ENCODE measurements at places on chromosomes 1 and 21.

DNA sequence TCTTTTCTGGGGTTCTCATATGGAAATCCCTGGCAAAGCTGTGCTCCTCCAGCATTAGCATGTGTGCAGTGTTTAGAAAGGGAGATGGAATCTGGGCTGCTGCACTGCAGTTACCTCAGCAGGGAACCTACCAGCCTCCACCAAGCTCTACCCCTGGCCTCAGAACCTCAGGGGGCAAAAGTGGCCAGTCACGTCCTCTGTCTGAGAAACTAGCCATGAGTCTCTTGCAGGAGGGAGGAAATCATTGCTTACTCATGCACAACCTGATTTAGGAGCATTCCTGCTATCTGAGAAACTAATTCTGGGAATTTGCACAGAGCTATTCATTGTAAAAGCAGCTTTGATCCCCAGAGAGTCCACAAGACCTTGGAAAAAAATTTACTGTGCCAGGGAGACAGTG, 80.6 kb upstream of the IPO9 start:
- no peak for DNase-seq

DNA sequence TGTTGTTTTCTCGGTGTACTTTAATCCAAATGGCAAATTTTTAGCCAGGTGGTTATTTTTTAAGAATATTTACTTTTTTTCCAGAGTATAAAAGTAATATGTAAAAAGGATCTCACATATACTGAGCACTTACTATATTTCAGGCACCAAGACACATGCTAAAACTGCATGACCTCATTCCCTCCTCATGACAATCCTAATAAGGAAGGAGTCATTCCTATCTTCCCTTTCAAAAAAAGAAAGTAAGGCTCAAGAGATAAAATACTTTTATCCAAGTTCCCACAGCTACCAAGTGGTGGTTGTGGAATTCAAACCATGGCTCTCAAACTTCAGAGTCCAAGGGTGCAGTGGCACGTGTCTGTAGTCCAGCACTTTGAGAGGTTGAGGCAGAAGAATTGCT, 19.4 kb downstream of the ATP2B4 start:
- no peak for DNase-seq

DNA sequence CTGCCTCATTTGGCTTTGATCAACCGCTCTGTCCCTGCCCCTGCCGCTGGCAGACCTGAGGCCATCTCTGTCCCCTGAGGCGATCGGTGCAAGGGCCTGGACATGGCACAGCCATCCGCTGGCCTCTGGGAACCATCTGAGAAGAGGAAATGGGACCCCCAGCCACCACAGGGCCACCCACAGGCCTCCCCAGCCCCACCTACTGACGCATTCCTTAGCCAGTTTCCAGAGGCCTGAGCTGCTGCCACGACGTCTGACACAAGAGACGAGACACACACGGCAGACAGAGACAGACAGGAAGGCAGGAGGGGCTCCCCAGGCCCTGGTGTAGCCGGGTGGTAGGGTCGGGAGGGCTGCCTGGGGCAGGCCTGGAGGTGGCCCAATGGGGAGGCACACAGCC, 37.3 kb upstream of the EDN2 start:
- DNase-seq, result no peak

GRCh38 chr1:232335261-232335660, 294.7 kb downstream of the SIPA1L2 start:
- DNase-seq, result no peak

DNA sequence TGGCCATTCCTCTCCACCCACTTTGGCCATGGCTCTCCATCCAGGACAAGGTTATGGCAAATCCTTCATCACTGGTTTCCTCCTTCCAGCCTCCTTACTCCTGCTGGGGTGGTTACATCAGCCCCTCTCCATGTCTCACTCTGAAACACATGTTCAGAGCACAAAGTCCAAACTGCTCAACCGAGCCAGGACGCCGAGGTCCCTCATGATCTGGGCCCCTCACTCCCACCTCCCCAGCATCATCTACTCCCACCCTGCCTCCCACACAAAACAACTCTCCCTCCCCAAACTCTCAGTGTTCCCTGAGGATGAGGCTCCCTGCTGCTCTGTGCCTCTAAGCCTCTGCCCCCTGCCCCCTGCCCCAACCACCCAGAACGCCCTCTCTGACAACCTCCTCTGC, 33.3 kb upstream of the ZBTB40 start:
- no peak for DNase-seq

DNA sequence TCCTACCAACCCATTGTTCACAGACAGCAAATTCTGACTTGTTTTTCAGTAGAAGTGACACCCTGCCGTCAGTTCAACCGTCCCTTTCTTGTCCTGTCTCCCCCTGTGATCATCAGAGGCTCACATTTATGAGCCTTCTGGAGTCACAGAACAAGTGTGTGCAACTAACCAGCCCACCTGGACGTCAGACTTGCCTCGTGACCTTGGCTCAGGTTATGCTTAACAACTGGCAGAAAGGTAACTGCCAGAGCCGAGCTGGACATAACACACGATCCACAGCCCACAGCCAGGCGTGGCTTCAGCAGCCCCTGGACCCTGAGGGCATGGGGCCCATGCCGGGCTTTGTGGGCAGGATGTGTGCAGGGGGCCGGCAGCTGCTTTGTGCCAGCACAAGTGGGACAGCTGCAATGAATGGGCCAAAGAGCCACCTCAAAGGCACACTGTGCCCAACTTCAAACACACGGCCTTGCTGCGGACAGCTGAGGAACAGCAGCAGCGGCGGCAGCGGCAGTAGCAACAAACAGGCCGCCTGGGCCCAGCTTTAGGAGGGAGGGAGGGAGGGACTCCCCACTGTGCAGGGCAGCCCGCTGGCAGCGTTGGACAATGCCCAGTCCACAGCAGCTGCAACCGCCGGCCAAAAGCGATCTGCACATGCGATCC, 103.9 kb downstream of the ZBTB18 start:
- no peak for DNase-seq

DNA sequence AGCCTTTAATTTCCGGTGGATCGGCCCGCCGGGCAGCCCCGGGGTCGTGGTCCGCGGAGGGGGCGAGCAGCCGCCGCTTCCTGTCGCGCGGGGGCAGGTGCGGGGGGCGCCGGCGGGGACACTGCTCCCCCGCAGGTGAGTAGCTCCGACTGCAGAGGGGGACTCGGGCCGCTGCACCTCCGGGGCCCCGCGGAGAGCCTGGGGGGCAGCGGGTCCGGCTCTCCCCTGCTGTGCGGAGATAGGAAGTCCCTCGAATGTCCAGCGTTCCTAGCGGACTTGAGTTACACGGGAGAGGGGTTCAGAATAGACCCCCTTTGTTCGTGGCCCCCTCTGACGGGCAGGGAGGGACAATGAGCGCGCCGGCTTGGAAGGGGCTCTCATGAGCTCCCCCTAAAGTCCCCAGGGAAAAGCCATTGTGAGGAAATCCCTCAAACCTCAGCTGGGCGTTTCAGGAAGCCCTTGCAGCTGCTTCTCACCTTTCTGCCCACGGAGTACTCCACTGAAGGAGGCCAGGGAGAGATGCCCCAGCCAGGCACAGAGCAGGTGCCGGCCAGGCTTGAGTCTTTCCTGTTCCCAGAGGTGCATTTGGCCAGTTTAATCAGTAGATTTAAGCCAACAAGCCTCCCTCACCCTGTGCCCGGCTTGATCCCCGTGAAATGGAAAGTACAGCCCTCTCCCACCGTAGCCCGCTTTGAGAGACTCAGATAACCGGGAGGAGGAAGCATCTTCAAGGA, 925 bp downstream of the PDE9A start:
- no peak for DNase-seq

GRCh38 chr1:237042526-237042891, 525 bp downstream of the RYR2 start:
- no peak for DNase-seq

GRCh38 chr1:92483610-92484471, 2.9 kb downstream of the GFI1 start:
- no peak for DNase-seq

- no peak for DNase-seq
Observed at GRCh38 chr1:45018599-45019230, 6.7 kb downstream of the UROD start.

DNA sequence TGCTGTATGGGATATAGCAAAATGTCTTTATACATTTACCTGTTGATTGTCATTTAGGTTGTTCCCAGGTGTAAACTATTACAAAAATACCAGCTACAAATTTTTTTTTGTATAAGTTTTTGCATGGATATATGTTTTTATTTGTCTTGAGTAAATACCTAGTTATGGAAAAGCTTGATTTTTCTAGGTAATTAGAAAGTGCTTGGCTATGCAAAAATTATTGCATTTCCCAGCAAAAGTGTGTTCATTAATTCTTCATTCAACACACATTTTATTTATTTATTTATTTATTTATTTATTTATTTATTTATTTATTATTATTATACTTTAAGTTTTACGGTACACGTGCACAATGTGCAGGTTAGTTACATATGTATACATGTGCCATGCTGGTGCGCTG, 22.1 kb downstream of the PDE4B start:
- no peak for DNase-seq

GRCh38 chr1:150807249-150808023, 624 bp downstream of the CTSK start:
- DNase-seq, result no peak

DNA sequence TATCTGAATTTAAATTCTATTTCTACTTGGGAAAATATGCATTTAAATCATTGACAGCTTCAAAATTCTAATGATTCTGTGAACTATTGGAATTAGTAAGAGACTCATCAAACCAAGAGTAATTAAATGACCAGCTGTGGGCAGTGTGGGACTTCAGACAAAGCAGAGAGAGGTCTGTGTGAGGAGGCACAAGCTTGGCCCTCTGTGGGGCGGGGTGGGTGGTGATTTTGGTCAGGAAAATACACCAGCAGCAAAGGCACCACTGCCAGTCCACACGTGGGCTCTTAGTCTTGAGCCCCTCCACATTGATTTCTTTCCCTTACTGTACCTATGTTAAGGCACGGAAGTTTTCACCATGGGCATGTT, 39.2 kb upstream of the RAB4A start:
- no peak for DNase-seq

DNA sequence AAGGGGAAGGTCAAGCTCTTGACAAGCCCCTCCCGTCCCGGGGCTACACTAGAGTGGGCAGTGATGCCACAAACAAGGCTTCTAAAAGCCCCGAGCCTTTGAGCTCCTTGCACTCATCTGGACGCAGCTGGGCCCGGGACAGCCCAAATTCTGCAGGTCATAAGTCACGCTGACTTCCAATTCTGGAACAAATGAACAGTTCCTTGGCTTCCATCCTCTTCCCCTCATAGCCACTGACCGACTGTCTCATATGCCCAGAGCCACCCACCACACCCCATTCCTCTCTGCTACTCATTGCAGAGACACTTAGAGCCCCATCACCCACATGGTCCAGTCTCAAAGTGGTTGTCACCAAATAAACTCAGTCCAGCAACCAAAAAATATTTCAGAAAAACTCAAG, 32.8 kb upstream of the PRELP start:
- no peak for DNase-seq

- no peak for DNase-seq
Observed at GRCh38 chr1:207306603-207307002, 14.9 kb upstream of the CD55 start.

- DNase-seq, result no peak
Observed at GRCh38 chr1:113369040-113369439, 21.3 kb upstream of the MAGI3 start.

GRCh38 chr1:82946096-82946605, 1052.8 kb downstream of the TTLL7 start:
- DNase-seq, result no peak

- DNase-seq, result no peak
Observed at GRCh38 chr1:2314803-2315673, 76.3 kb downstream of the MORN1 start.

DNA sequence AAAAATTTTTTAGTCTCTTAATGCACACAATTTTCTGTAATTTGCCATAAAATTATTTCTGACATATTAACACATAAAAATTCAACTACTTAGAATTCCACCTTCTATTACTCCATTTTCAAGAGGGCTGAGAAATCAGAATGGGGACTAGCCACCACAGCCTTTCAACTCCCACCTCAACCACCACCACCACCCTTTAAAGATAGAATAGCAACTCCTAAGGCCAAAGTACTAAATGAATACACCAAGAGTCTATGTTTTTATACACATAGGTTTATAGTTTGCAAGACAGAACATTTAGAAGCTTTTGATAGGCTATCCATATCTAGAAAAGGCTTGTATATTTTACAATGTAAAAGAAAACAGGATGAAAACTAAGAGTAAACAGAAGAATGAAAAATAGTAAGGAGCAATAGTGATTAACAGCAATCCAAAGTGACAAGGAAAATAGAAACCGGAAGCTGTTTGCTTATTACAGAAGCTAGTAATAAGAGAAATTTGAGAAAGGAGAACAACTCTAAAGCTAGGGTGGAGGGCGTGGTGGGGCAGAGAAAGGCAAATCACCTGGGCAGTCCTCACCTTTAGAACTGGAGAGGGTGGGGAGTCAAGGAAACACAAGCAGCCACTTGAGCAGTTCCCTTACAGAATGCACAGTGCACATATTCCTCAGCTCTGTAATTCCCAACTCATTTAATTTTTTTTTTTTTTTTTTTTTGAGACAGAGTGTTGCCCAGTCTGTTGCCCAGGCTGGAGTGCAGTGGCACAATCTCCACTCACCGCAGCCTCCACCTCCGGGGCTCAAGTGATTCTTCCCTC, 27.7 kb downstream of the EPS15 start:
- no peak for DNase-seq

GRCh38 chr1:231665101-231665500, 38.5 kb downstream of the DISC1 start:
- no peak for DNase-seq

- no peak for DNase-seq
Observed at GRCh38 chr21:36321325-36322082, 1.5 kb downstream of the MORC3 start.

DNA sequence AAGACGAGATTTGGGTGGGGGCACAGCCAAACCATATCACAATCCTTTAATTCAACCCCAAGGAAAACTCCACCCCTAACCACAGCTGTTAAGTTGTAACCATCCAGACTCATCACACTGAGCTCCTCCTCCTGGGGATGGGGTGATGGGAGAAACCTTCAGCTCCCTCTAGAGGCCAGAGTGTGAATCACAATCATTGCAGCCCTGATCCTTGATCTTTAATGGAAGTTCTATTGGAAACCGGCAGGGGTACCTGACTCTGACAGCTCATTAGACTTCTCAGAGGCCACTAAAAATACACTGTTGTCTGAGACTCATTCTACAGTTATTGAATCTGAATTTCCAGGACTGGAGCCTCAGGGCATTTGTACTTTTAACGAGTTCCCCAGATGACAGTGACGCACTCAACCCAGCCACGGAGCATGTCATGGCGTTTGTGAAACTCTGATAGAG, 127.2 kb downstream of the IGSF21 start:
- DNase-seq, result no peak

DNA sequence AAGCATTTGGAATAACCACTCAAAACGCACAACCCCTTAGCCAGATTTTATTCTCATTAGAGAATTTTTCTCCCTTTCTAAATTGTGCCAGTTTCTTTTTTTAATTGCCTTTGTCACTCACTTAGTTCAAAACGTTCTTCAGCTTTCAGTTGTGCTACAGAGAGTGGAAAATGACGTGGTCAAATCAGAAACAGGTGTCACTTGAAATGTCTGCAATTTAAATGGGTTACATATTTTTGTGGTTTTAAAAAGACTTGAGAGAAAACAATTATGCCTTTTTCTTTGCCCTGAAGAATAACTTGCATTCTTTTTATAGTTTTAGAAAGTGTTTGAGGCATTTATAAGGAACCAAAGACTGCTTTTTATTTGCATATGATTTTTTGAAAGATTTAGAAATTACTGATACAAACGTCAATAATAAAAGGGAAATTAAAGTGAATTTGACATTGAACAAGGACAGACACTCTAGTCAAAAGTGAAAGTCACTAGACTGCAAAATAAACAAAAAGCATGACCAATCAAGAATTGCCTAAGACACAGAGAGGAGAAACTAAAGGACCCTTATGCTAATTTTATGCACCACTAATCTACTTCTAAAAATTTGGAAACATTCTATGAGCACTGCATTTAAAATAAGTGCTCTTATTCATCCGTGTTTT, 191.0 kb downstream of the TPR start:
- DNase-seq, result peak; percentile 24

Measured in AG09319 (cell line).